Activated T-cell treated with anti-CD3 and anti-CD28 coated beads, Interleukin-2, amount 50 U/mL, for 48 hours (primary cell): ENCODE measurements at places on chromosomes 6 and 20.

DNA sequence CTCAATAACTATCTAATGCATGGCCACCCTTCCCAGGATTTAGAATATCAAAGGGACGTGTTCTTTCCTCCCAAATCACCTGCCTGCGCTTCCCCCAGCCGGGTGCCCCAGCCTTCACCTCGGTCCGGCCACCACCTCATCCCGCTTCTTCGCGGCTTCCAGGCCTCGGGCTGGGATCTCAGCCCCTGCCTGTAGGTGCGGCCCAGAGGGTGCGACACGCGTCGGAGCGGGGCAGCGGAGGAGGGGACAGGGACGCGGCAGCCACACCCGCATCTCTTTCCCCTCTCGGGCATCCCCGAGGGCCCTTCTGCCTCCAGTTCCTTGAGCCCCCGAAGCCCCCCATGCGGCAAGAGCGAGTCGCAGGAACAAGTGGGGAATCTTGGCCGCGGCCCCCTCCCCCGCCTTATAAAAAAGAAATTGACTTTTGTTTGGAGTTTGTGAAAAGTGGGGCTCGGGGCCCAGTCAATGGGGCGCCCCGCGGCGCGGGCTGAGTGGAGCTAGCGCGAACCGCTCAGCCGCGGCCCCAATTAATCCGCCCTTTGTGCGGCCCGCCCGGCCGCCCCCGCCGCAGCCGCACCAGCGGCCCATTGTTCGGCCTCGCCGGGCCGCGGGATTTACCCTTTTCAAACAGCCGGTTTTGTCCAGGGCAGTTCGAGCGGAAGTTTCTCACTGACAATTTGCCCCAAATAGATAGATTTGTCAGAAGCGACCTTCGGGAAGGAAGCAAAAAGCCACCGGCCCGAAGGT, 8.4 kb upstream of the NR2E1 start:
- peak; percentile 23 for DNase-seq

- no peak for DNase-seq
Observed at GRCh38 chr6:41523915-41524633, 22.1 kb upstream of the FOXP4 start.

DNA sequence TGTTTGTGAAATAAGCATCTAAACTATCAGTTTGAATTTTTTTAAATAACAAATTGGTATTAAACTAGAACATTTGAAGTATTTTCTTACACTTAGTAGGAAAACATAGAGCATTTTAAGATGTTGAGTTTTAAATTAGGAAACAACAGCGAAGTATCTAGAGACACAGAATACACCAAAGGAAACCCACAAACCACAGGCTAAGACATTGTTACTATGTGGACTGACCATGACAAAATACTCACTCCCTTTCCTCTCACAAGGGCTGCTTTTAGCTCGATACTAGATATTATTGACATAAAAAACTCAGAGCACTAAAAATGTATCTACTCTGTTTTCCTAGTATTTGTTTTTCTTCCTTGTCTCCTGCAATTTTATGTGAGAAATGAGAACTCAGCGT, 266.0 kb upstream of the CITED2 start:
- DNase-seq = no peak

- no peak for DNase-seq
Observed at GRCh38 chr20:48052475-48052835, 267.2 kb upstream of the SULF2 start.

DNA sequence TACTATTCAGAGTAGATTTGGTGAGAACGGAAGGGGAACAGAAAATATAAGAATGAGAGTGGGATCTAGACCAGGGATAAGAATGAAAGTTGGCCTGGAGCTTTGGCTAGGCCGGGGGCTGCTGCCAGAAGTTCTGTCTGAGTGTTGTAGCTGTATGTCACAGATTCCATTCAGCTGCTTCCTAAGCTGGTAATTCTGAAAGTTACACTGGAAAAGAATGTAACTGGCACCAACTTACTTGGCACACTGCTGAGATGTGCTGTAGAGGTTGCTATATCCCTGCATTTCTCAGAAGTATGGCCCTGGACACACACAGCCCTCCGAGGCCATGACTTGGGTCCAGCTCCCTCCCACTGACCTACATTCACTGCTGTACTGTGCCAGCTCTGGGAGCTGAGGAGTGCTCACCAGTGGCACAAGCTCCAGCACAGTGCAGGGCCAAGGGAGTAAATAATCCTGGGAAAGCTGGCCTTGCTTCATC, 25.8 kb upstream of the TMEM217 start:
- DNase-seq = no peak

DNA sequence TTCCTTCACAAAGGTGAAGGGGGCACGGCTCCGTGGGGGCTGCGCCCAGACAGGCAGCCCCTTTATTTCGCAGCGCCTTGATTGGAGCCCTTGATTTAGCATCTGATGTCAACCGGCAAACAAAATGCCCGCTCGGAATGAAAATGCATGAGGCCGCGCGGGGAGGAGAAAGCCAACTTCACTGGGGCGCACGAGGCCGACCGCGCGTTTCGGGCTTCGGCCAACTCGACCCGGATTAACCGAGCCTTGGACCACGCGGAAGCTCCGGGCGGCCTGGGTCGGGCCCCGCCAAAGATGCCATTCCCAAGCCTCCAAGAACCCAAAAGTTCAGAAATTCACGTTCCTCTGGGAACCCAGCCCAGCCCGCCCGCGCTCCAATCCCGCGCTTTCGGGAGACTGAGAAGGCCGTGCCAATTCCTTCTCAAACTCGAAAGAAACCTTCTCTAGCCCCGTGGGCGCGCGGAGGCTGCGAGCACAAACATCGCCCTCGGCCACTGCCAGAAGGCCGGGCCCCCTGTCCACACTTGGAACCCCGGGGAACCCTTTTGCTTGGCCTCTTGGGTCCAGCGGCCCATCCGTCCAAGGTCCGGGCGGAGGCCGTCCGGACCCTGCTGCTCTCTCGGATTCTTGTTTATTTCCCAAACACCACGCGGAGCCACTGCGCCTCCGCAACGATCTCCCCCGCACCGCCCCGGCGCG, 879 bp upstream of the INSM1 start:
- peak; percentile 47 for DNase-seq

DNA sequence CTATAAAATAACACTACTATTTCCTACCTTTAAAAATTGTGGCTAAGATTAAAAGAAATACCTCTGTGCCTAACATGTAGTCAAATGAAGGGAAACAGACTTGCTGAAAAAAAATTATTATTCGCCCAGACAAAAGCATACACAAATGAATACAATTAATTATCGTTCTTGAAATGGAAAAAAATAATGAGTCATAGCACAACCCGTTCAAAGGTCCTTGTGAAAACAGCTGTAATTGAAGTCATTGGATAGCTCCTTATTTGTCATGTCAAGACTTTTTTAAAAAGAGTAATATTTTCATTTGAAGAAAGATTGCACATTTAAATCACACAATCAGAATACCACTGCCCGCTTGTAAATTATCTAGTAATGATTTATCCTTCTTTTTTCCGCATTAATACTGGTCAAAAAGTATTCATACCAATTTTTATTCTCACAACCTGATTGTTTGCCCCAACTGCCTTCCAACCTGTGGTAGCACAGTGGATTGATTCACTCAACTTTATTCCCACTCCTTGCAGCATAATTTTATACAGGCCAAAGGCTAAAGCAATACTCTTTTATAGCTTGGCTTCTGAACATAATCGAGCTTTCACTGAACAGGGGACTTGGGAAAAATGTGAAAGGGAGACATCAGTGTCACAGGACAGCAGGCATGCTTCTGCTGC, 655.2 kb upstream of the MAP3K7 start:
- no peak for DNase-seq

GRCh38 chr6:121540210-121540609, 104.8 kb downstream of the GJA1 start:
- DNase-seq = no peak

DNA sequence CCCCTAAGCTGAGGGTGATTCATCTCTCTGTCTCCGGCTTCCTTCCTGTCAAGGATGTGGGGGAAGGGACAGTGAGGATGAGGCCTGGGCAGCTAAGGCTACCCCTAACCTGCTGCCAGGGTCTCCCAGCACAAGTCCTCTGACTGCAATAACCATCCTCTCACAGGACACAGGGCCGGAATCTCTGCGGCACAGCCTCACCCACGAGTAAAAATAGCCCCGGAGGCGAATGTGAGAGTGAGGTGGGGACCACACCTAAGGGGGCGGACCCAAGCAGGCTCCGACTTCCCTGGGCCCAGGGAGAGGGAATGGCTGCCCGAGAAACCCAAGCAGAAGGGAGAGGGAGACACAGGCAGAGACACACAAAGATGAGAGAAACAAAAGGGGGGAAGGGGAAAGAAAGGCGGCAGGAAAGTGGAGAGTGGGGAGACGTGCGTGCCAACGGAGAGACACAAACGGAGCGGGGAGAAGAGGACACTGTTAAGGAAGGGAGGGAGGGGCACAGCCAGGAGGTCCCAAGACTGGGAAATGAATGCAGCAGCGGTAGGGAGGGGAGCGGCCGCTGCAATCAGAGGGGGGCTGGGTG, 1.4 kb downstream of the CLIC1 start:
- DNase-seq = peak; percentile 71

- no peak for DNase-seq
Observed at GRCh38 chr6:81894306-81894705, 141.8 kb upstream of the TENT5A start.

DNA sequence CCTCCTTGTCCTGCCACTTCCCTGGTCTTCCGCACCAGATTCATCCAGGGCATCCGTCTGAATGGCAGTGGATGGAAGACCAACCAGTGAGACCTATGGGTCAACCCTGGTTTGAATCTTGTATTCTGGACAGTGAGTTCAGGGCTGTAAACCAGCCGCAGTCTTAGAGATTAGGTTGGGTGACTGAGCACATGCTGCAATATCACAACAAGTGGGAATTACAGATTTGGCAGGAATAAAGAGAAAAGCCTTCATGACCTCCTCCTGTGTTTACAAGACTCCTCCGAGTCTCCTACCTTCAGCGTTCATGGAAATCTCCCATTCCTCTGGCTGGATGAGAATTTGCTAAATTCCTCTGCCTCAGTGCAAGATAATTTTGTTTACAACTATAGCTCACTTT, 9.9 kb downstream of the ECI2 start:
- DNase-seq = no peak

DNA sequence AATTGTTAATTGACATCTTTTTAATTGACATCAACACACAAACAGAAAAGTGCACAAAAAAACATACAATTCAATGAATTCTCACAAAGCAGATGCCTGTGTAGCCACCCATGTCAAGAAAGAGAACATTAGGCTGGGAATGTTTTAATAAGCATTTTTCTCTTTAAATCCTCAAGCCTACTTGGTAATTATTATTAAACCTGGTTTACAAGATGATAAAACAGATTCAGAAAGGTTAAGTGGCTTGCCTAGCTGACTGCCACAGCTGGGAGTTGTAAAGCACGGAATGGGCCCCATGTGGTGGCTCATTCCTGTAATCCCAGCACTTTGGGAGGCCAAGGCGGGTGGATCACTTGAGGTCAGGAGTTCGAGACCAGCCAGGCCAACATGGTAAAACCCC, 90.0 kb upstream of the AKAP12 start:
- no peak for DNase-seq

- no peak for DNase-seq
Observed at GRCh38 chr6:11211254-11211653, 21.2 kb downstream of the NEDD9 start.

- DNase-seq = peak; percentile 58
Observed at GRCh38 chr20:32966881-32967781, 37.1 kb downstream of the SUN5 start.

DNA sequence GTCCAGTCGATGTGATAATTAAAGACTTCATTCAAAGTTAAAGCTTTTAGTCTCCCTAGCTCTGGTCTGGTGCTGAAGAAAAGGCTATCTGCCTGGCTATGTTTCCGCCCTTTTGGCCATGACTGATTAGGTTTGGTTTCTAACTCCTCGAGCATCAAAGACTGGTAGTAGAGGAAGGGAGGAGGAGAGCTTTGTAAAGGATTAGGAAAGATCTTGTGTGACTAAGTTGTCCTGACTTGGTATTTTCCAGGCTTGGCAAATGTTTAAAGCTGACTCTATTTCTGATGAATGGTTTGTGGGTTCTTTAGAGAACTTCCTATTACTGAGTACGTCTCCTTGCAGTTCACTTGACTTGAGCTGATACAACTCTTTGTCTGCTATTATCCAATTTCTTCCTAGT, 312.9 kb downstream of the GJA1 start:
- no peak for DNase-seq
